Bronchial smooth muscle cell (primary cell): ENCODE measurements at places on chromosomes 12 and 14. TPM values are rescaled to one million over a fixed set of nuclear protein-coding genes. Genes with fewer than 3 reads are reported as not detected.

Gene AICDA
- not detected in 2 replicates for total RNA-seq

Gene VRTN
- under 0.01 TPM in 1 of 2 replicates, not detected in the other for total RNA-seq

Gene OSGEP
- total RNA-seq, result 24.9 and 26.3 TPM in 2 replicates

Gene TMEM119
- 99.6 and 211 TPM in 2 replicates for total RNA-seq

Gene CEP290
- 4.1 and 8.4 TPM in 2 replicates for total RNA-seq

Gene MEG3
- 139 and 226 TPM in 2 replicates for total RNA-seq
